ENCODE measurements at places on chromosomes 13 and 19.

GRCh38 chr19:6654347-6655310 lies 15.3 kb downstream of the TNFSF14 start:
- DNase-seq, result no peak

- no peak for DNase-seq
Observed at GRCh38 chr13:27834095-27834494, 41.8 kb downstream of the GSX1 start.

DNA sequence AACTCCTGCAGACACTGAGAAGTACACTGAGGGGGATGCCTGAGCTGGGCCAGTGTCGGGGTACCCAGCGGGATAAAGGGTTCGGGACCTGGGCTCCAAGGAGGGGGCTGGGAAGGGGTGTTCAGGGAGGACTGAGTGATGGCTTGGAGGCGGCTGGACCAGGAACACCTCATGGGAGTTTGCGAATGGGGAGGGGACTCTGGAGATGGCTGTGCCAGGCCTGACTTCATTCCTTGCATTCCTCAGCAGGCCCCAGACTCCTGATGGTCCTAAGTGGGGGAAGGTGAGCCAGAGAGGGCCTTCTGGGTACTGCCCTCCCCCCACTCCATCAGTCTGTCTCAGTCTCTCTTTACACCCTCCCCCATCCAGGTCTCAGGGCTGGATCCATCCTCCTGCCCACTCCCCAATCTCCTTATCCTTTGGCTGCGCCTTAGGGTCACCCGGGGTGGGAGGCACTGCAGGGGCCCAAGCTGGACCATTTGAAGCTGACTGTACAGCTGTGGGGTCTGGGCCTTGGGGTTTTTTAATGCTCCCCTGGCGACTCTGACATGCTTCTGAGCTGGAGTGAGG lies 13.8 kb downstream of the PAK4 start:
- no peak for DNase-seq

DNA sequence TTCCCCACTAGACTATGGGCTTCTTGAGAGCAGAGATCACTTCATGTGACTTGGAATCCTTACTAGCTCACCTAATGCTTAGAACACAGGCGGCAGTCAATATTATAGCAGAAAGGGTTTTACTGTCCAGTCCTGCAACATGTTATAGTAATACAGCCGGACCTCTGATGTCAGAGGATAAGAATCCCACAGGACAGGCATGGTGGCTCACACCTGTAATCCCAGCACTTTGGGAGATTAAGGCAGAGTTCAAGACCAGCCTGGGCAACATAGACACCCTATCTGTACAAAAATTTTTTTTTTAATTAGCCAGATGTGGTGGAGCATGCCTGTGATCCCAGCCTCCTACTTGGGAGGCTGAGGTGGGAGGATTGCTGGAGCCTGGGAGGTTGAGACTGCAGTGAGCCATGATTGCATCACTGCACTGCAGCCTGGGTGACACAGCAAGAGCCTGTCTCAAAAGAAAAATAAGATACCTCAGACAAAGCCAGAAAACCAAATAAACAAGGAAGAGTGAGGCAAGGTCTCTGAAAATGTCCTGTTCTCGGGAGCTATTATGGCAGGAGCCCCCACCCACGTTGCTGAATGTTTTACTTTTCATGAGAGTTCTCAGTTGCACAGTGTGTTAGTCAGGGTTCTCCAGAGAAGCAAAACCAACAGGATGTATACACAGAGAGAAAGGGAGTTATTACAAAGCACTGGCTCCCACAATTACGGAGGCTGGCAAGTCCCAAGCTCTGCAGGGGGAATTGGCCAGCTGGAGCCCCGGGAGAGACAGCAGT lies 100.8 kb downstream of the UBL3 start:
- no peak for DNase-seq

DNA sequence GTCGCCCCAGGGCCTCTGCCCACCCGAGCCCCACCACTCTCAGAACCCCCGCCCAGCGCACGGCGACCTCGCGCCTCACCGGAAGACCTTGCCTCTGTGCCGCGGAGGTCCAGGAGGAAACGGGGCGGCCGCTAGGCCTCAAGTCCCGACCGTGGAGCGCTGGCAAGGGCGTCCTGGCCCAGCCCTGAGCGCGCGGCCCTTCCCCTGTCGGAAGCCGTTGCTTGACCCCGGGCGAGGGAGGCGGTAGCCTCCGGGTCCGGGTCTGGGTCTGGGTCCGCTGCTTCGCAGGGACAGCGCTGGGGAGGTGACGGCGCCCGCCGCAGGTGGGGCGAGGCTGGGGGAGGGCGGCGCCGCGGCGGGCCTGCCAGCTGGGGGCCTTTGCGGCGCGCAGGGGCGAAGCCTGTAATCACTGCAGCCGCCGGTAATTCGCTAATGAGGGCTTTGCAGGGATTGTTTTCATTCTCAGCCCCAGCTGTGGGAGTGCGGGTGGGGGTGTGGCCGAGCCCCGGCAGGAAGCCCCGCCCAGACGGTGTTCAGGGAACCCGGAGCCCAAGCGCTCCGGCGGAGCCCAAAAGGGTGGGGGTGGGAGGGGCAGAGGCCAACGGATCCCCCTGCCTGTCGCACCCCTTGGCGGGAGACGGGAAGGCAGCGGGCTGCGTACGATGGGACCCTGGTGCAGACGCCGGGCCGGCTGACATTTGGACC lies 8.6 kb downstream of the C19orf25 start:
- DNase-seq, result peak; percentile 52

DNA sequence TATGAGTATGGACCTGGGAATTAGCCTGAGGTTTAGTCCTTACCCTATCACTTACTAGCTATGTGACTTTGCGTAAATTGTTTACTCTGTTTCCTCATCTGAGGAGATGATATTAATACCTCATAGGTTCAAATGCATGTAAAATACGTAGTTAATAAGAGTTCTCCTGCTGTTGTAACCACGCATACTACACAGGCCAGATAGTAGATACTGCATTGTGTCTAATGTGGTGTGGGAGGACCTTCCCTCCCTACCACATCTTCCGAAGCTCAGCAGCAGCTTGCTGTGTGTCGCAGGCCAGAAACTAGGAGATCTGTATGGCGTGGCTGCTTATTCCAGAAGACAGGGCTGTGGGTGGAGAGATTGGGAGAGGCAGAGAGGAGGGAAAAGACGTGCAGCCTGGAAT lies 23.0 kb downstream of the GTF2F2 start:
- DNase-seq, result no peak

- DNase-seq, result no peak
Observed at GRCh38 chr19:29491491-29491890, 34.3 kb upstream of the VSTM2B start.

DNA sequence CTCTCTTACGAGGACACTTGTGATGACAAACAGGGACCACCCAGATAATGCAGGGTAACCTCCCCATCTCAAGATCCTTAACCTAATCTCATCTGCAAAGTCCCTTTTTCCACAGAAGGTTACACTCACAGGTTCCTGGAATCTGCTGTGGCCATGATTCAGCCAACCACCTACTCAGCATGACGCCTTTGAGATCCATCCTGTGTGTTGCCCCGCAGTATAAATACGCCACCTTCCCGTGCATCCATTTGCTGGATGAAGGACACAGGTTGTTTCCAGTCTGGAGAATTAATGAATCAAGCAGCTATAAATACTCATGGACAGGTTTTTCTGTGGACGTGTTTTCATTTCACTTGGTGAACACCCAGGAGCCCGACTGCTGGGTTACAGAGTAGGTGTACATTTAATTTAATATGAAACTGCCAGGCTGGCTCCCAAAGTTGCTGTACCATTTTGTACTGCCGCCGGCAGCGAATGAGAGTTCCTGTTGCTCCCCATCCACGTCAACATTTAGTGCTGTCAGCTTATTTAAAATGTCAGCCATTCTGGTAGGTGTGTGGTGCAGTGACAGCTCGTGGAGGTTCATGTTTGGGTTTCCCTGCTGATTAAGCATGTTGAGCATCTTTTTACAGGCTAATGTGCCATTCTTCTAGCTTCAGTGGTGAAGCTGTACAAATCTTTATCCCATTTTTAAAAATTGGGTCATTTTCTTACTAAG lies 40.2 kb downstream of the ELL start:
- DNase-seq, result no peak

- DNase-seq, result no peak
Observed at GRCh38 chr13:92761710-92762109, 464.9 kb upstream of the GPC6 start.

- no peak for DNase-seq
Observed at GRCh38 chr13:79593641-79594275, 112.8 kb downstream of the NDFIP2 start.

- DNase-seq, result no peak
Observed at GRCh38 chr13:38045278-38046048, 175.9 kb upstream of the TRPC4 start.

DNA sequence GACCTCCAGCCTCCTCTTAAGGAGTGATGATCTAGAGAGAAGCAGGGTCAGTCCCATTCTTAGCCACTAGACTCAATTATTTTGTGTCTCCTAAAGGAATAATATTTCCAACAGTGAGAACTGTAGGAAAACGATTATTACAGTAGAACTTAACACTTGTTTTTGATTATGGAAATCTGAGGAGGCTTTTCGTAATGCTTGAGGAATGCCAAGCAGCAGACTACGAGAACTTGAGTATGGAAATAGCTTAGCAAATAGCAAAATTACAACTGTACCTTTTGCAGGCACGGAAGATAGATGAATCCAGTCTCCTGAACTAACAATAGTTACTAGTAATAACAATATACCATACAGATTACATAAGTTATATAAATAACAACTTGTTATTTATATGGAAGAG lies 12.2 kb downstream of the BRD4 start:
- DNase-seq, result no peak

DNA sequence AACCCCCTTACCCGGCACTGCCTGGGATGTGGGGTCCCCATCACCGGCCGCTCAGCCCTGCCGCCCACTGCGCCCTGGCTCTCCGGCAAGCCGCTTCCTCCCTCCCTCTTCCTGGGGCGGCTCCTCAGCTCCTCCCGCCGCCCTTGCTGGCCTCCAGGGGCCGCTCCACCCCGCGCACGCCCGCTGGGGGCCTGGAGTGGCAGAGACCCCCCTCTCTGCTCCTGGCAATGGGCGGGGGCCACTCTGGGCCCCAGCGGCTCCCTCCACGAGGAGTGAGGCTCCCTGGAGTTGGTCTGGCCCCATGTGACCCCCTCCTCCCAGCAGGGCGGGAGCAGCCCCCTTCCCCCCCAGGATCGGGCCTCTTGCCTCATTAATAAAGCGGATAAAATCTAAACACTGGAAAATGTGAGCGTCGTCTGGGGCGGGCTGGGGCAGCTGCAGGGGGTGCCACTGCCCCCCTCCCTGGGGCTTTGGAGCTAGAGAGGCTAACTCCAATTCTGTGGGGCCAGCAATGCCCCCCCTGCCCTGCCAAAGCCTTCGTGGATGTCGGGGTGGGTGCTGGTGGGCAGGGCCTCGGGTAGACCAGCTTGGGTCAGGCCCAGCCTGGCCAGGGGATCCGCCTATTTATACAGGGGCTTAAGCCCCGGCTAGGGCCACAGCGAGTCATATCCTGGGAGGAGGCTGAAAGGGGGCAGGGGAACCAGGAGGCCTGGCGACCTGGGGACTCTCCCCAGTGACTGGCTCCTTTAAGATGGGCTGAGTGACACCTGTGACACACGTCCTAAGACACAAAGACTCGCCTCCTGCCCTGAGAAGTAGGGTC lies at the start of gene PTGER1:
PTGER1 (minus strand) TSS at position 104 of the 823 bp plus-strand sequence. CDS start 1,034 bp downstream, outside the sequence.
- DNase-seq, result no peak

DNA sequence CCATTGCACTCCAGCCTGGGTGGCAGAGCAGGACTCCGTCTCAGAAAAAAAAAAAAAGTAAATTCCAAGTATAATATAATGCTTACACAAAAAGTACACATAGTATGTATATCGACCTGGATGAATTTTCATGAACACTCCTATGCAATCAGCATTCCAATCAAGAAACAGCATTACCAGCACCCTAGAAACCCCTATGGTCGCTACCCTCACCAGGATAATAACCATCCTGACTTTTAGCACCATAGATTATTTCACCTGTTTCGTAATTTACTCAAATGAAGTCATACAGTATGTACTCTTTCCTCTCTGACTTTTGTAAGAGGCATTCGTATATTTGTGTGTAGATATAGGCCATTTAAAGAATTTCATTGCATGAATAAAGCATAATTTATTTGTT lies 47.6 kb downstream of the PCDH8 start:
- DNase-seq, result no peak

DNA sequence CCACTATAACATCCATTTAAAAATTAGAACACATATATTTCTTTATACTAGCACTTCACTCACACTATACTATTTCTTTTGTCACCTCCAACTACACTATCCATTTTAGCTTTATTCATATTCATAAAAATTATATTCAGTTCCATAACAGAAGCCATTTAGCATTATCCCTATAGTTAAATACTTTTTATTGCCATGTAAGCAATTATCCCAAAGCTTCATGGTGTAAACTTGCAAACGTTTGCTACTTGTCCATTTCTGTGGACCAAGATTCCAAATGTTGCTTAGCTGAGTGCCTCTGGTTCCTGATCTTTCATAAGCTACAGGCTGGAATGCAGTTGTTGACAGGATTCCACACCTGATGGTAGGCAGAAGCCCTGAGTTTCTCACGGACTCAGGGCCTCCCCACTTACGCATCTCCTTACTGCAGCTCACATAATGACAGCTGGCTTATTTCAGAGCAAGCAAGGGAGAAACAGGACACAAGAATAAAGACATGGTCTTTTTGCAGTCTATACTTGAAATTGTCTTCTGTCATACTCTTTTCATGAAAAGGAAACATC lies 1584.8 kb downstream of the SLITRK5 start:
- no peak for DNase-seq

DNA sequence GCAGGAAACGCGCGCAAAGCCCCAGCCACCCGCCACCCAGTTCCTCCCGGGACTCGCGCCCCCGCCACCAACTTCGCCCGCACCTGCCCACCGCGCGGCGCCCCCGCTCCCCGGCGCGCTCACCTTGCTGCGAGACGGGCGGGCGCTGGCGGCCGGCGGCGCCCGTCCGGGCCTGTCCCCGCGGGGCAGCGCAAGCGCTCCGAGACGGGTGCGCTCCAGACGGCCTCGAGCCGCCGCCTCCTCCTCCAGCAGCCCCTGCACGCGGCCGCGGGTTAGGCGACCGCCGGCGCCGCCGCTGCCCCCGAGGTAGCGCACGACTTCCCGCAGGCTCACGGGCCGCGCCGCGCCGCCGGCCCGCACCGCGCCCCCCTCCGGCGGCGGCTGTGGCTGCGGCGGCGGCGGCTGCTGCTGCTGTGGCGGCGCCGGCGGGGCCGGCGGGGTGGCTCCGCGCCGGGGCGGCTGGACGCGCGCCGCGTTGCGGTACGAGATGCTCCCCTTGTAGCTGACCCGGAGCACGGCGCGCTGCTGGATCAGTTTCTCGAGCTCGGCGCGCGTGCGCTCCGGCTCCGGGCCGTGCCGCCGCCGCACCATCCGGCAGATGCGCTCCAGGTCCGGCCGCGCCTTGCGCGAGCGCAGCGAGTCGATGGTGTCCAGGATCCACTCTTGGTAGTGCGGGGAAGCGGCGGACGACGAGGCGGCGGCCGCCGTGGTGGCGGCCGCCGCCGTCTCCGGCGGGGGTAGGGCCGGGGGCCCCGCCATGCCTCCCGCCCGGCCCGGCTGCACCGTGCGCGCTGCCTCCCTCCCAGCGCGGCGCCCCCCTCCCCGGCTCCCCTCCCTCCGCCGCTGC lies 666 bp downstream of the SAMD1 start:
- peak; percentile 33 for DNase-seq

DNA sequence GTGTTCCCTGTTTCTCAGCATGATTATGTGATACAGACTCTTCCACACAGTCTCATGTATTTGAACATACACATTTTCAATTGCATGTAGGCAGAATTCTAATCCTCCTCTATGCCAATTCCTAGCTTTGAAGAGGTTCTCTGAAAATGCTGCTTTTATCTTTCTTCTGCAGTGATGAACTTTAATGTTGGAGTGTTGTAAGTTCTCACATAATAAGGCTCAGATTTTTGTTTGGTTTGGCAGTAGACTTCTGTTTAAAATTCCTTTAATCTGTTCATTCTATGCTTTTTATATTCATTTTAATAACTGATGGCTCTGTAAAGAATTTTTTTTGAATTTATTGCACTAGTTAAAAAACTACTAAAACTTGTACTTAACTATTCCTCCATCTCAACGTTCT lies 225.8 kb downstream of the GGACT start:
- no peak for DNase-seq
